Effector memory CD4-positive, alpha-beta T cell (primary cell): ENCODE measurements at places on chromosomes 1 and 21.

DNA sequence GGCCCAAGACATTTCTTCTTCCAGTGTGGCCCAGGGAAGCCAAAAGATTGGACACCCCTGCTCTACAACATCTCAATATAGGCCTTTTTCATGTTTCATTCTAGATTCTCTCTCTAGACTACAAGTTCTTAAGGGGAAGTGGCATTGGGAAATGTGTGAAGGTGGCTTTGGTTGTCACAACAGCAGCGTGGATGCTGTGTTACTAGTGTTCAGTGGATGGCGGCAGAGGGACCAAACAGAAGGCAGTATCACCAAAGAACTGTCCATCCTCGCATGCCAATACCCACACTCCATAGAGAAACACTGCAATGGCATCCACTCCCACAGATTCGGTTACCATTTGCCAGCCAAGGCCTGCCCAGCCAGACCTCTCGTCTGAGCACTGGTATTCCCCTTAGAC is 24.3 kb upstream of the IFNAR2 start:
- no peak for DNase-seq

GRCh38 chr1:40886318-40887011 is 24.3 kb upstream of the CITED4 start:
- no peak for DNase-seq

- no peak for DNase-seq
These were observed 147.7 kb upstream of the ARHGEF16 start for GRCh38 chr1:3306583-3307291.

GRCh38 chr1:157944663-157945280 is 48.7 kb upstream of the KIRREL1 start:
- no peak for DNase-seq

GRCh38 chr21:37259426-37259825 is 7.7 kb downstream of the VPS26C start:
- no peak for DNase-seq

GRCh38 chr21:45596704-45597318 is 46.7 kb upstream of the PCBP3 start:
- peak; percentile 61 for DNase-seq

GRCh38 chr1:158071138-158071537 is 77.7 kb downstream of the KIRREL1 start:
- DNase-seq, result no peak

DNA sequence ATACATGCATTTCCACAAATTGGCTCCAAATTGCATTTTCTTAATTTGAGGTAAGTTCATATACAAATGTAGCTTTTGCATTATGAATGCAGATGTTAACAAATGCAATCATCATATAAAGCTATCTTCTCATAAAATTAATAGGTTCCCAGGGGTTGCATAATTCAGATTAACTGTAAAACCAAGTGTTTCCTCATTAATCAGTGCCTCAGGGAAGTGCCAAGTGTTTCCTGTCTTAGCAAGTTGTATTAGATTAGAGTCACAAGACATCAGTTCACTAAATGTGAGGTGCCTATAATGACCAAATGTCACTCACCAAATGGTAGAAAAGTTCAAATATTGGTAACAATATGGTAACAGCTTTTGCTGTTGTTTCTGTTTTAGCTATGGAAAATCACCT is 140.8 kb downstream of the PTGER3 start:
- no peak for DNase-seq

GRCh38 chr1:147169840-147170674 is 2.2 kb downstream of the PRKAB2 start:
- DNase-seq, result no peak

DNA sequence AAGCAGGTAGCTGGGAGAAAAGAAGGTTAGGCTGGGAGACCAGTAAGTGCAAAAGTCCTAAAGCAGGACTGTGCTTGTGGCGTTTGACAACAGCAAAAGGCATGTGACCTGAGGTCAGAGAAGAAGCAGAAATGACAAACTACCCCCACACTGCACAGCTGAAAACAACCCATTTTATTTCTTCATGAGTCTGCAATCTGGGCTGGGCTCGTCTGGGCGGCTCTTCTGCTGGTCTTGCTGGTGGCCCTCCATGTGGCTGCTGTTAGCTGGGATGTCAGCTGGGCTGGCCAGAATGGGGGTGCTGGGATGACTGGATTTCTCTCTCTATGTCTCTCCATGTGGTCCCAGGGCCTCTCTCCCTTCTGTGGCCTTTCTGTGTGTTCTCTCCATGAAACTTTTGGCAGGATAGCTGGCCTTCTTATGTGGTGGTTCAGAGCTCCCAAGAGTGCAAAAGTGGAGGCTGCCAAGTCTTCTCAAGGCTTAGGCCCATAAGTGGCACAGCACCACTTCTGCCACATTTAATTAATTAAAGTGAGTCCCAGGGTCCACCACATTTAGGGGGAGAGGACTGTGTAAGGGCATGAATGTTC is 128.6 kb downstream of the RIPK4 start:
- no peak for DNase-seq

DNA sequence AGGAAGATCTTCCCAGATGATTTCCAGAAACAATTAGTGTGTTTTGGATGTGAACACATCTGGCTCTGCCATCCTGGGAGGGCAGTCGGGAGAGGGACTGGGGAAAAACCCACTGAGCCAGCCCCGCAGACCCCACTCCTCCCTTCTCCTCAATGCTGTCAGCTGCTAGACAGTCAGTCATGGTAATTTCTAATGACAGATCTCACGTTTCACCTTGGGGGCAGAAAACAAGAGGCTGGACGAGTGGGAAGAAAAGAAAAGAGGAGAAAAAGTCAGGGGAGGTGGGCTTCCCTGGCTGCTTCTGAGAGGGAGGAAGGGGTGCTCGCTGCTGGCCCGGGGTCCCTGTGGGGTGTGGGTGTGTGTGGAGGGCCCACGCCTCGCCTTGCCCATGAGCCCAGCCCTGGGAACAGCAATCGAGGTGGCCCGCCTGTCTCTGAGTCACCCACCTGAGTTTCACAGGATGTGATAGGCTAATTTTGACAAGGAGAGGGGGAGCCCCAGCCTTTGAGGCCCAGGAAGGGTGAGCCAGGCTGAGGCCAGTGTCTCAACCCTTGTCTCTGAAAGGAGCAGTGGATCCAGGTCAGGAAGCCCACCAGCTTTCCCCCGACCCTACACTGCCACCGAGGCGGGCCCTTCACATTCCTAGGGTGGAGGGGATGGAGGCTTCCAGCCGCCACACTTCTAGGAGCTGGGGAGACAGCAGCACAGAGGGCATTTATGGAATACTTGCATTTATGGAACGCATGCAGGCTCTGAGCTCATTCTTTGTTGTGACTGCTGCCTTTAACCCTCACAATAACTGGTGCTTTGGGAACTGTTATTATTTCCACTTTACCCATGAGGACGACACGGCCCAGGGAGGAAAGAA is 49.1 kb upstream of the IFNLR1 start:
- no peak for DNase-seq

DNA sequence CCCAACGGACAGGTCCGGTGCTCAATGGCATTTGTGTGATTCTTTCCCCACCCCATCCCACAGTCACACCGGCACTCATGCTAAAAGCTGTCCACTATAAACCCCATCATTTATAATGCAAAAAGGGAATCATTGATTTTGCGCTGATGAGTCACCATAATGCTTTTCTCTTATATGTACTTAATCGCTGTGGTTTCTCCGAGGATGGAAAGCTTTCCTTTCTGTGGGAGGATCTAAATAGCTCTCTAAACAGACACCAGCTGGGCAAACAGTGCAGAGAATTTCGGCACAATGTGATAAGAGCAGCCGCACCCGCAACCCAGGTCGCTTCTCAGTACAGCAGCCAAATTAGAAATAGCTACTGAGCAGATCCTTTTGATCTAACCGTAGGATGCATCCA is 85.6 kb downstream of the SETD4 start:
- no peak for DNase-seq

GRCh38 chr1:1630191-1630964 is 1.6 kb upstream of the MMP23B start:
- peak; percentile 91 for DNase-seq

DNA sequence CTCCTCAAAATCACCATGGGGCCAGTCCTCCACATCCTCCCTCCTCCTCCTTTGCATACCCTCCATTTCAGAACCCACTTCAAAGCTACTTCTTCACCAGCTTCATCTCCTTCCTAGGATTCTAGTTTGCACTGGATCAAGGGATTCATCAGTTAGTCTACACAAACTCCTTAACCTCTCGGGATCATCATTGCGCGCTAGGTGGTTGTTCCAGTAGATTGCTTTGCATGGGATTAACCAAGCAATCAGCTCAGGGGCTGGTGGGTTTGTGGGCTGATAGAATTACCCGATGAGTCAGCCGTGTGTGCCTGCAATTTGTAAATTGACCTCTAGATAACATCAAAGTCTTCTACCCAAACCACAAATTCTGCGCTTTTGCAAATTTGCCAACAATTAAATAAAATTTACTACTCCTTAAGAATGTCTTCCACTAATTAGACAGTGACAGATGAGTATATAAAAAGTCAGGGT is 7.7 kb downstream of the KANK4 start:
- DNase-seq, result no peak

- DNase-seq, result peak; percentile 69
These were observed at the start of gene RAB29 for GRCh38 chr1:205775015-205775716. RAB29 (minus strand) TSS chr1:205775482; CDS start chr1:205774956, 526 bp downstream.

GRCh38 chr1:2083666-2084065 is 33.5 kb downstream of the PRKCZ start:
- no peak for DNase-seq

GRCh38 chr1:51776408-51776807 is 102.1 kb downstream of the NRDC start:
- DNase-seq, result no peak

GRCh38 chr21:26961698-26962097 is 5.2 kb downstream of the ADAMTS5 start:
- no peak for DNase-seq

- DNase-seq, result no peak
These were observed 2.6 kb downstream of the CHML start for GRCh38 chr1:241637604-241638003.

DNA sequence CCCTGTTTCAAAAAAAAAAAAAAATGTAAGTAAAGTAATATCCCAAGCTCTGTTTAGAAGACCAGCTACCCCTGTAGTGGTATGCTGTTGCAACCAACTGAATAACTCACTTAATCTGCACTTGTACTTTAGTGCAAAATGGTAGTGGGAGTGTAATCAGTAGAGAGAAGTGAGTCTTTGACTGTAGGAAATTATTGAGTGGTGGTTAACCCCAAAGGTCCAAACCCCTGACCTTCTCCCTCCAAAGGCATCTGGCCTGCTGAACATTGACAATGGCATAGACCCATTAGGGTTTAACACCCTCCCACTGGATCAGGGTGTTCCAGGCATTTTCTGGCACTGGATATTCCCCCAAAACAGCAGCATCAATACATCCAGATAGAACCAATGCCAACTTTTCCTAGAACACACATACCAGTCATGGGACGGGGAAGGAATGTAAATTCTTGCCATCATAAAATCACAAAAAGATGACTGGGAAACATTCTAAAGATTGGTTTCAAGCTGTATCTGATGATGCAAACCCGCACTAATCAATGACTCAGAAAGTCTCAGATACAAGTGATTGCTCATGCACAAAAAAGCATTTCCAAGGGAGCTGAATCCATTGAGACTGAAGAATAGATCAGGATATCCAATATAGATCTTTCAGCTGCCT is 110.3 kb downstream of the MRPL39 start:
- no peak for DNase-seq

DNA sequence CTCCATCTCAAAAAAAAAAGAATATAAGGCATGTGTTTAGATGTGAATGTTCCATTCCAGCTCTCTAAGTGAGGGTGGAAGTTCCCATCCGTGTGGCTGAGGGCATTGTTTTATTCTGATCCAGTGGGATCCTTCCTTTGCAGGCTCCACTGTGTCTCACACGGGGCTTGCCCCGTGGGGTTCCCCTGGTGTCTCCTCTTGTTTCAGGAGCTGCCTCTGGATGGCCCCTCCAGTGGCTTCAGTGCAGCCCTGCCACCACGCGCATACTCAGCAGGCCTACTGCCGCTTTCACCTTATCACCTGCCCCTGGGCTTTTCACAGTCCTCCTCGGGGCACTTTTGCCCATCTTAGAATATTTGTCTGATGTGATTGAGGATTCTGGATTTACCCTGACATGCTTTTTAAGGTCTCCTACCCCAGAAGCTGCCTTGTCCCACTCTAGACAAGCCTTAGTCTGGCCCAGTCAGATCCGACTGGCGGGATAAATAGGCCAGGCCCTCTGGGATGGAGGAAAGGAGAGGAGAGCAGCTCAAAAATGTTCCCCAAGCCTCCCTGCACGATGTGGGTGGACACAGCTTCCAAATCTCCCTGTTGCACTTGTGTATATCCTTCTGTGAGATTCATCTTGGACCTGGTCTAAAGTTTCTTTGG is 55.2 kb downstream of the FAM163A start:
- DNase-seq, result no peak

- DNase-seq, result no peak
These were observed 86.8 kb upstream of the SERBP1 start for GRCh38 chr1:67517046-67517445.

- no peak for DNase-seq
These were observed 28.0 kb downstream of the MACO1 start for GRCh38 chr1:25458541-25459298.

- DNase-seq, result peak; percentile 12
These were observed 16.3 kb upstream of the CD2 start for GRCh38 chr1:116737855-116738321.

DNA sequence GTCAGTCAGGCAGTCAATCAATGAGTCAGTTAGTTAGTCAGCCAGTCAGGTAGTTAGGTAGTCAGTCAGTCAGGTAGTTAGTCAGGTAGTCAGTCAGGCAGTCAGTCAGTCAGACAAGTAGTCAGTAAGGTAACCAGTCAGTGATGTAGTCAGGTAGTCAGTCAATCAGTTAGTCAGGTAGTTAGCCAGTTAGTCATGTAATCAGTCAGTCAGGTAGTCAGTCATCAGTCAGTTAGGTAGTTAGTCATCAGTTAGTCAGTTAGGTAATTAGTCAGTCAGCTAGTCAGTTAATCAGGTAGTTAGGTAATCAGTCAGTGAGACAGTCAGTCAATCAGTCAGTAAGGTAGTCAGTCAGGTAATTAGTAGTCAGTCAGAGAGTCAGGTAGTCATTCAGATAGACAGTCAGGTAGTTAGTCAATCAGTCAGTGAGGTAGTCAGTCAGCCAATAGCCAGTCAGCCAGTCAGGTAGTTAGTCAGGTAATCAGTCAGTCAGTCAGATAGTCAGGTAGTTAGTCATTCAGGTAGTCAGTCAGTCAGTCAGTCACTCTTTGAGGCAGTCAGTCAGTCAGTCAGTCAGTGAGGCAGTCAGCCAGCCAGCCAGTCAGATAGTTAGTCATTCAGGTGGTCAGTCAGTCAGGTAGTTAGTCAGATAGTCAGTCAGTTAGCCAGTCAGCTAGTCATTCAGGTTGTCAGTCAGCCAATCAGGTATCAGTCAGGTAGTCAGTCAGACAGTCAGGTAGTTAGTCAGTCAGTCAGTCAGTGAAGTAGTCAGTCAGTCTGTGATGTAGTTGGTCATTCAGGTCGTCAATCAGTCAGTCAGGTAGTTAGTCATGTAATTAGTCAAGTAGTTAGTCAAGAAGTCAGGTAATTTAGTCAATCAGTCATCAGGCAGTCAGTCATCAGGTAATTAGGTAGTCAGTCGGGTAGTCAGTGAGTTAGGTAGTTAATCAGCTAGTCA is 15.3 kb downstream of the KRTAP10-1 start:
- DNase-seq, result no peak
